Cortex of kidney (tissue), 1 donor: ENCODE measurements at places on chromosomes 3 and 15.

DNA sequence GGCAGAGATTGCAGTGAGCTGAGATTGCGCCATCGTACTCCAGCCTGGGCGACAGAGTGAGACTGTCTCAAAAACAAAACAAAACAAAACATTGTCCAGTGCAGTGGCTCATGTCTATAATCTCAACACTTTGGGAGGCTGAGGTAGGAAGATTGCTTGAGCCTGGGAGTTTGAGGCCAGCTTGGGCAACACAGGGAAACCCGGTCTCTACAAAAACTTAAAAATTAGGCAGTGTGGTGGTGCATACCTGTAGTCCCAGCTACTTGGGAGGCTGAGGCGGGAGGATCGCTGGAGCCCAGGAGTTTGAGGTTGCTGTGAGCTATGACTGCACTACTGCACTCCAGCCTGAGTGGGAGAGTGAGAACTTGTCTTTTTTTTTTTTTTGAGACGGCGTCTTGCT, 27.2 kb upstream of the MOBP start:
- DNase-seq = no peak

DNA sequence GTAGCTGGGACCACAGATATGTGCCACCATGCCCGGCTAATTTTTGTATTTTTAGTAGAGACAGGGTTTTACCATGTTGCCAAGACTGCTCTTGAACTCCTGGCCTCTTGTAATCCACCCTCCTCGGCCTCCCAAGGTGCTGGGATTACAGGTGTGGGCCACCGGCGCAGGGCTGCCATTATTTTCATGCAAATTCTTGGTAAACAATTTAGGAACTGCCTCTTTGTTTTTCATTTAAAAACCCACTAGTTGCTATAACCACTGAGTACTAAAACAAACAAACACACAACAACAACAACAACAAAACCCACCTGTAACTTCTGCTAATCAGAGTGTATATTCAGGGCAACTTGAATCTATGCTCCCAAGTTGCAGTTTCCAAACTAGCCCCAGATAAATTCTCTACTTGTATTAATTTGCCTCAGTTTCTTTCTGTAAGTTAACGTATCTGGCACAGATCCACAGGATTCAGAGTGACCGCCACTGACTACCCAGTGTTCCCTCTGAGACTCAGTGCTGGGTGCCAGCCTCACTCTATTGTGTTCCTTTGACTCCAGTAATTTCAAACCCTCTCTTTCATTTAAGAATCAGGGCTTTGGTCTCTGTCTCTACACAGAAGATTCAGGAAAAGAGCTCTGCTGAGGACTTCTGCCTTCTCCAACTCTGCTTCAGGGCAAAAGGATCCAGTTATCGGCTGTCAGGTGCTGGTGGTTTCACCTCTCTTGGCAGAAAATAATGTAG, 18.6 kb upstream of the ZNF710 start:
- DNase-seq = no peak

DNA sequence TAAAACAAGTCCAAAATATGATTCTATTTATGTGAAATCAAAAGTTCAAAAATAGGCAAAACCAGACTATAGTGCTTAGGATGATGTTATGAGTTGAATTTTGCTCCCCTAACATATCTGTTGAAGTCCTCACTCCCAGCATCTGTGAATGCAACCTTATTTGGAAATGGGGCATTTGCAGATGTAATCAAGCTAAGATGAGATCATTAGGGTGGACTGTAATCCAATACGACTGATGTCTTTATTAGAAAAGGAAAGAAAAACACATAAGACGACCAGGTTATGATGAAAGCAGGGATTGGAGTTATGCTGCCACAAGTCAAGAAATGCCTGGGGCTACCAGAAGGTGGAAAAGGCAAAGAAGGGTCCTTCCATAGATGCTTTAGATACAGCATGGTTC, 110.5 kb upstream of the CCDC39 start:
- no peak for DNase-seq

DNA sequence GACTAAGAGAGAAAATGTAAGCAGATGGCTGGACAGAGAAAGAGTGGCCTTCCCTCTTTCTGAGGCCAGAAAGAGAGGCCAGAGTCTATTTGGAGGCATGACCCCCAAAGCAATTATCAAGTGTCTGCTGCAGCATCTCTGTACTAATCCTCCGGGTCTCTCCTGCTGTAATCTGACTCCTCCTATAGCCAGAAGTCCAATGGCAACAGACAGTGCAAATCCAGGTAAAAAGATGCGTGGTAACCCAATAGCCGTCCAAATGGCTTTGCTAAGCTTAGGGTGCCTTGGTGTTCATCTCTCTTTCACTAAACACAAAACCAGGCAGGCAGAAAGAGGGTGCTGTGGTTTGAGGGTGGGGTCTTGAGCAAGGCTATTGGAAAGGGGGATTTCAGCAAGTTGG, 91.6 kb downstream of the ADCY5 start:
- no peak for DNase-seq

DNA sequence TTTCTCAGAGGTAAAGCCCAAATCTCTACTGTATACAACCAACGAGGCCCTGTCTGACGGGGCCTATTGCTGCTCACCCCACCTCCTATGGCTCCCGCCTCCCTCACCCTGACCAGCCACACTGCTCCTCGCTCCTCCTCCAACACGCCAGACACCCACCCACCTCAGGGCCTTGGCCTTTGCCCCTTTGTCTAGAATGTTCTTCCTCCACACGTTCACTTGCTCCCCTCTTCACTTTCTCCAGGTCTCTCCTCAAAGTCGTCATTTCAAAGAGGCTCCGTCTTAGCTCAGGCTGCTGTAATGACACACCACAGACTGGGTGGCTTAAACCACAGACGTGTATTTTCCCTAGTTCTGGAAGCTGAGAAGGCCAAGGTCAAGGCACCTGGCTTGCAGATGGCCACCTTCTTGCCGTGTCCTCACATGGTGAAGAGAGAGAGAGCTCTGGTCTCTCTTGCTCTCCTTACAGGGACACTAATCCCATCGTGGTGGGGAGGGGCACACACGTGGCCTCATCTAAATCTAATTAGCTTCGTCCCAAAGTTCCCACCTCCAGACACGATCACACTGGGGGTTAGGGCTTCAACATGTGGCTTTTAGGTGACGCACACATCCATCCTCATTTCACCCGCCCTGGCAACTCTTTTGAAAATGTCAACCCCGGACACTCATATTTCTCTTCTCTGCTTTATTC, 98.2 kb downstream of the TLE3 start:
- no peak for DNase-seq

DNA sequence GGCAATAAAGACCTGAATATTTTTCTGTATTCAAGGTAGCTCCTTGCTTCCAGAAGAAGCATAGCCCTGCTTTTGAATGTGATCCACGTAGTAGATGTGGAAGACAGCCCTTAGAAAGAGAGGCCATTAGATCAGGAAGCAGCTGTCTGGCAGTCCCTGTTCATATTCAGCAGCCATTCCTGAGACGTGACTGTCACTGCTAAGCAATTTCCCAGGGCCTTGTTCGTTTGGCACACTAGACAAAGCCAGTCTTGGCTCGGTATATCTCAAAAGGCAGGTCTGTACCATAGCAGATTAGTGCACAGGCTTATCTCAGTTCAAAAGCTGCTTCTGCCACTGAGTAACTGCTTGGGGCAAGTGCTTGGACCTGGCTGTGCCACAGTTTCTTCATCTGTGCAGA, 287.8 kb upstream of the MCTP2 start:
- no peak for DNase-seq

DNA sequence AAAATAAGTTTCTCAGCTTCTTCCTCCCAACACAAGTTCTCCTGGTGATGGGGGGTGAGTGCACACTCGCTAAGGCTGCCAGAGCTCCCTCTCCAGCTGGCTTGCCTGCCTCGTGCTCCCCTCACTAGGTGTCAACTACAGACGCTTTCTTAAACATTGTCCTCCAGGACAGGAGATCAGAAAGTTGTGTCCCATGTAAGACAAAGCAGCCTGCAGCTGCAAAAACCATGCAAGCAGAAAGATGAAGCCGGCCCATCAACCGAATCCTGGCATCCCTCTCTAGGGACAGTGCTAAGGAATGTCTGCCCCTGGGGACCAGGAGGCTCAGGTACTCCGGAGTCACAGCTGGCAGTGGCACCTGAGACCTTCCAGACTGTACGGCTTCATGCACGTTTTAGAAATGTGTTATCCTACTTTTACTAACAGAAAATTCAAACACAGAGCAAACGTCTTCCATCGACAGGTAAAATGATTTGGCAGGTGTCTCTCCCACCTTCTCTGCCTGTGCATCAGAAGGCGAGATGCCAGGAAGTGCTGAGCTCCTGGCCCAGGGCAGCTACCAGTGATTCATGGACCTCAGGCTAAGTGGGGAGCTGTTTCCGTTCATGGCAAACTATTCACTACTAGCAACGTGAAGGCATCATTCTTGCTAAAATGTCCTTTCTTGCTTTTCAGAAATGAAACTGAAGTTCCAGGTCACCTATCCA, 246.1 kb downstream of the ADAMTS17 start:
- DNase-seq = no peak

DNA sequence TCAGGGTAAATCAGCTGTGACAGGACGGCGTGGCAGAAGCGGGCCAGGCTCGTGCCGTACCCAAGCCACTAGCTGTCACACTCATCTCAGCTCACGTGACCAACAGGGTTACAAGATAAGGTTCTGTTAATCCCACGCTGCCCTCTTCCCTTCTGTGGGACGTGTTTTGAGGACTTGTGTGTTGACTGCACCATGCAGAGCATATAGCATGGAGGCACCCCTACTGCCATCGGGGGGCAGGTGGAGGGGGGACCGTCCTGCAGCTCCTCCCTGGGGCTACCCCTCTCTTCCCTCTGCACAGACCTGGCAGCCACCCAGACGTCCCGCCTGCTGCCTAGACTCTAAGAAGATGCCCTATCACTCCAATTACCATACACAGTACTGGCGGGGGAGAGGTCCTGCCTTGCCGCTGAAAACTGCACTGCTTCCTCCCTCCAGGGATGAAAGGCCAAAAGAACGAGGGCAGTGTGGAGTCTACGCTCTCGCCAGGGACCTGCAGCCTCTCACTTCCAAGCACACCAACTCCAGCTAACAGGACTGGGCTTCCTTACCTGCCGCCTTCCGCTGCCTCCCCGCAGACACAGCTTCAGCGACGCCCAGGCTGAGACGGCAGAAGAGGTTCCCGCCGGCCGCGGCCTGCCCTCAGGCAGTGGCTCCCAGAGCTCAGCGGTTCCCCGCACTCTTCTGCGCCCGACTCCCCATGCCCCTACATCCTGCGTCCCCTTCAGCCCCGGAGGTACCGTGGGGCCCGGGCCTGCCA, at the start of gene TNK2:
TSS of gene TNK2 (minus strand) at position 618 of the 760 bp plus-strand sequence. CDS start 19,963 bp downstream, outside the sequence.
- DNase-seq = no peak

DNA sequence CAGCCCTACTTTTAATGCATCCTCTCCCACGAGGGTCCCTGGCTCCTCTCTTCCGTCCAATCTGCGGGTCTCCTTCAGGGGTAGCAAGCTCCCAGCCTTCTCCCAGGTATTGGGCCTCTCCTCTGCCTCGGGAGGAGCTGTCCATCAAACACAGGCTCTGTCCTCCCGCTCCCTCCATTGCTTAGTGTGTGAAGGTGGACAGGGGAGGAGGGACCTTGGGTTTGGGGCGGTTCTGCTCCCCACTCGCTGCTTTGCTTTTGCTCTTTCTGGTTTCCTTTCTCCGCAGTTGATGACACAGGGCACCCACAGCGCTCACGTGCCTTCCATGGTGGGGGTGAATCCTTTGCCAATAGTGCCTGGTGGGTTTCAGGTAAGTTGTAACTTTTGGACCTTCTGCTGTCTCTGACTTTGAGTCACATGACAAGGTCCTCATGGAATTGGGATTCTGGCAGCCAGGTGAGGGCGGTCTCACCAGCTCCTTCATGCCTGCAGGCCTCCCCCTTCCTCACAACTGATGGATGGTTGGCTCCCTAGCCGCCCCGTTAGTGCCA, 18.9 kb downstream of the MUC20 start:
- DNase-seq = no peak

DNA sequence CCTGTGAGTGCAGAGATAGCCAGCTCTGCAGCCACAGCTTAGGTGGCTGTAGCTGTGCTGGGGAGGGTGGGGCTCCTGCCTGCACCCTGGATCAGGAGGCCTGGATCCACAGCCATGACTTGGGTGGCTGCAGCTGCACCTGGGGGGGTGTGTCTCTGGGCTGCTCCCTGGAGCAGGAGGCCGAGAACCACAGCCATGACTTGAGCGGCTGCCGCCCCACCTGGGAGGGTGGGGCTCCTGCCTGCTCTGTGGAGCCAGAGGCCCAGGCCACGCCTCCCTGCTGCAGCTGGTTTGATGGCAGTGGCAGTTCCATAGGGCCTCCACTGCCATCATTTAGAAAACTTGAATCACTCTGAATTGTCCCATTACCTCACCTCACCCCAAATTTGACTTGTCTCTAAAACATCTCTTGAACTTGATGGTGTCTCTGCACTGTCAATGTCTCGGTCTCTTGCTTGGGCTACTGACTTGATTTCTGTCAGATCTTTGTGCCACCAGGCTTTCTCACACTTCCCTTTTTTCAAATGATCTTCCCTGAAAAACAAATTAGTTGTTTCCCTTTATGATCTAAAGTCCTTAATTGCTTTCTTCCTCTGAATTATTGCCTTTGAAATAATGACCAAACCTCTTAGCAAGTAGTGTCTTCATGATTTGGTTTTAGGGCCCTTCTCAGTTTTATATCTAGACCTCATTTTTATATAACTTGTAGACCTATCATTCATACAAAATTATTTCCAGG, 313.2 kb upstream of the MME start:
- no peak for DNase-seq

DNA sequence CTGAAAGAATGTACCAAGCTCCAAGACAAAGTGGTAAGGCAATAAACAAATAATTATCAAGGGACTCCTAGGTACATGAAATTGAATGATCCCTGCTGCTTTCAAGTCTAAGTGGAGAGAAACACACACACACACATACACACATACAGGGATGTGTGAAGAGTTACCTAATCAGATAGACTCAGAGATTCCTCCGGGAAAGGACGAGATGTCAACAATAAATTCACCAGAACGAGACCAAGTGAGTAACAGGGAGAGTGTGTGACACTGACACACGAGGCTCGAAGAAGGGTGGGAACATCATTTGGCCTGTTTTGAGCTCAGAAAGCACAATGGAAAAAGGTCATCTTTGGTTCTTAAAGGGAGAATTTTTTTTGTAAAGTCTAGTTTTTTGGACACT, 13.4 kb downstream of the LRIG1 start:
- no peak for DNase-seq

DNA sequence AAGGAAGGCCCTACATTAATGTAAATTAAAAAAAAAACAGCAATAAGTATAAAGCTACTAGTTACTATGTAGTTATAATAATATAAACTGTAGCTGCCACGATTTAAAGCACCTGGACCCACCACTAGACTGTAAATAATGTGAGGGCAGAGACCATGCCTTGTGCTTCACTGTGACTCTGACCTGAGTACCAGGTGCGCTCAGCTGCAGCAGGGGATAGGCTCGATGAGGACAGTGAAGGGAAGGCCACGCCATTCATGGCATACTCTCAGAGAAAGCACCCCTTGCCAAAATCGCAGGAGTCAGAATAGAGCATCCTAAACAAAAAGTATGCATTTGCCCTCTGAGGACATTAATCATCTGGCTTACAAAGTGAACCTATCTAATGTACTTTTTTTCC, 5.1 kb downstream of the FSTL1 start:
- DNase-seq = no peak

DNA sequence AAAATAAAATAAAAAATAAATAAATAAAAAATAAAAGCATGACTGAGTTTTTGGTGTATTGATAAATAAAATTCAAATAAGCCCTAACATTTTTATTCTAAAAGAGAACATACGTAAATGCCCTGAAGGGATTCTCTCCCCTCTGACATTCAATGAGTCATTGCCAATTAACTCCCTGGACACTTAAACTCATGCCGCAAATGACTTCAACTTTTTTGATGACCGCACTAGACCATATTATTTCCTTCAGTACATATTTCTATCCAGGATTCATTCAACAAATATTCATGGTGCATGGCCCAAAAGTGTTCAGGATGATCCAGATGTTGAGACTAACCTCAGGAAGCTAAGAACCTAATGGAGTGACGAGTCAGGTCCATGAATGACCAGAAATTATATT, 195.9 kb upstream of the LRRN1 start:
- no peak for DNase-seq
